ENCODE measurements at places on chromosomes 1 and 21. TPM values are rescaled to one million over a fixed set of nuclear protein-coding genes. Genes with fewer than 3 reads are reported as not detected.

The MCL1 gene
- 257 TPM for total RNA-seq

The ARHGEF16 gene
- total RNA-seq: 20.3 TPM

The BRDT gene
- not detected for total RNA-seq

The DNMT3L gene
- total RNA-seq: not detected

The DNASE2B gene
- total RNA-seq: not detected

Measured in mesothelial cell of epicardium (in vitro differentiated cells).